ENCODE measurements at places on chromosomes 7 and 10. TPM values are rescaled to one million over a fixed set of nuclear protein-coding genes. Genes with fewer than 3 reads are reported as not detected.

Gene CLRN3
- total RNA-seq, result not detected

Gene CALHM1
- total RNA-seq, result not detected

GRCh38 chr10:61050120-61050745 is 106.2 kb upstream of the RHOBTB1 start:
- DNase-seq, result no peak

GRCh38 chr7:131057794-131058070 is 269.9 kb upstream of the MKLN1 start:
- DNase-seq, result no peak
